ENCODE measurements at places on chromosomes 6 and 20.

DNA sequence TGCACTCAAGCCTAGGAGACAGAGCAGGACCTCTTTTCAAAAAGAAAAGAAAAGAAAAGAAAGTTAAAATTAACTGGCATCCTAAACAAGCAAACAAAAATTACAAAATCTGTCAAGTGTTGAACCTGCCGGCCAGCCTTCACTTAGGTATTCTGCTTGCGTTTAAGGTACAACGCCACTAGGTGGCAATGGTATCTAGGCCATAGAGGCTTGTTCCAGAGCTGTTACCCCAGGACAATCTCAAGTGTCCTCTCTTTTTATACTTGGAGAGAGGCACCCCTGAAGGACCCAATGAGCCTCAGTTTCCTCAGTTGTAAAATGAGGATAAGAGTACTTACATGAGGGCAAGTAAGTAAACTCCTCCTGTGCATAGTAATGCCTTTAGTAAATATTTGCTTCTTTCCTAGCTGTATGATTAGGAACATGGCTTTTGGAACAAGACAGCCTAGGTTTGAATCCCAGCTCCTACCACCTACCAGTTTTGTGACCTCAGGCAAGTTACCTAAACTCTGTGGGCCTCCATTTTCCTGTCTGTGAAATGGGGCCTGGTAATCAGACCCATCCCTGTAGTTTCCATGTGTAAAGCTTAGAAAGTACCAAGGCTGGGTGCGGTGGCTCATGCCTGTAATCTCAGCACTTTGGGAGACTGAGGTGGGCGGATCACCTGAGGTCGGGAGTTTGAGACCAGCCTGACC, 5.8 kb upstream of the PACSIN1 start:
- DNase-seq = peak; percentile 26

- DNase-seq = peak; percentile 52
Observed at GRCh38 chr6:35139924-35140638, 1.1 kb downstream of the TCP11 start.

- no peak for DNase-seq
Observed at GRCh38 chr20:25526446-25526845, 58.9 kb downstream of the NINL start.

- DNase-seq = no peak
Observed at GRCh38 chr6:51386347-51386836, 567.7 kb downstream of the TFAP2B start.

GRCh38 chr6:95576218-95576997, 927 bp upstream of the MANEA start:
- peak; percentile 8 for DNase-seq

DNA sequence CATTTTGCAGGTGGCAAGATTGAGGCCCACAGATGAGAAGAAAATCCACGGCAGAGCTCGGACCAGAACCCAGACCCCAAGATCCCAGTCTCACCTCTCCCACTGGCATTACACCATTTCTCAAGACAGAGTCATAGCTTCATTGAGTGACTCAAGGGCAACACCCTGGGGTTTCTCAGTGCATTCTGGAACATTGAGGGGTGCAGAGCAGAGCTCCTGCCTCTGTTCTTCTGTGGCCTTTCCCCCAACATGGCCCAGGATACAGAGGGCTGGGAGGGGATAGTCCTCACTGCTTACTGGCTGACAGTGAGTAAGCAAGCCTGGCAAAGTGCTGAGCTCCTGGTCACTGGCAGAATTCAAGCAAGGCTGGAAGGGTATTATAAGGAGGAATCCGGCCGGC, 74.0 kb downstream of the MDGA1 start:
- DNase-seq = no peak

DNA sequence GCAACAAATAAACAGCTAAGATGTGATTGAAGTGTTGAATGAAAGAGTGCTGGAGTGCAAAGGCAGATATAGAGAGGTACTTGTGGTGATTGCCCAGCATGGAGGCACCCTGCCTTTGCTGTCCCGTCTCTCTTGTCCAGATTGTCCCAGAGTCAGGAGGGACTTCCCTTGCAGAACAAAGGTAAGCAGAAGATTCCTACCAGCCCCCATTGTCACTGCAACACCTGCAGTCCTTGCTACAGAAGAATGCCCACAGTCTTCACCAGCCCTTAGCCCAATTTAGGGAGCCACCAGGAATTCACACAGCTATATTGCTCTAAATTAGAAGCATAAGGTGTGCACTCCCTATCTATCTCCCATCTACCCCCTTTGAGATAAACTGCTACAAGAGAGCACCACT, 491.8 kb downstream of the KIF16B start:
- DNase-seq = no peak

DNA sequence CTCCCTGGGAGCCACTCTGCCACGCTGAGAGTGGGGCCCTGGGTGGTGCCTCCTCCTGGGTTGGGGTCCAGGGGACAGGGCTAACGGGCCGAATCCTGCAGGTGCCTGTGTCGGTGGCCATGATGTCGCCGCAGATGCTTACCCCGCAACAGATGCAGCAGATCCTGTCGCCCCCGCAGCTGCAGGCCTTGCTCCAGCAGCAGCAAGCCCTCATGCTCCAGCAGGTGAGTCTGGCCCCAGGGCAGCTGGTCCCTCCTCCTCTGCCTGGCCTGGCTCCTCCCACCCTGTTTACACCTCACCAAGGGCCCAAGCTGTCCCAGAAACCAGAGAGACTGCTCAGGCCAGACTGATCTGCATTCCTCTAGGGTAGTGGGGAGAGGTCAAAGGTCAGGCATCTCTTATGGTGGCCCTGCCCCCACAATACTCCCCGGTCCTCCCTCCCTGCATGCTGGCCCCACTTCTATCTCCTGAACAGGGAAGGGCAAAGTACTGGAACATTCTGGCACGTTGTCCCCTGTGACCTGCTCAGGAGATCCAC, 38.6 kb downstream of the FOXP4 start:
- DNase-seq = no peak

- DNase-seq = no peak
Observed at GRCh38 chr20:4766631-4767030, 44.9 kb downstream of the PRND start.

DNA sequence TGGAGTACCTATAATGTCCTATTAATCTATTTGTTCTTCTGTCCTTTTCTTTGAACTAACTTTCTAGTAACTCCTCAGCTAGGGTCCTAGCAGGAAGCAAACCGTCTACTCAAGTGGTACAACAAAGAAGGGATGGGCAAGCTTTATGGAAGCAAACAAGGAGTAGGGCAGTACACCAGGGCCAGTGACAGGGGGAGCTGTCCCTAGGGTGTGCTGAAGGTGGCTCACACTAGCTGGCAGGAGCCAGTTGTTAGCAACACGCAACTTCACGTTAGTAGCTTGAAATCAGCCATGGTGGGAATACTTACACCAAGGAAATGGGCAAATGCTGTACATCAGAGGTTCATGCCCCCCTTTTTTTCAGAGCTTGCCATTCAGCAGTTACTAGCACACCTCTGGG, 74.0 kb upstream of the EYA2 start:
- DNase-seq = no peak

DNA sequence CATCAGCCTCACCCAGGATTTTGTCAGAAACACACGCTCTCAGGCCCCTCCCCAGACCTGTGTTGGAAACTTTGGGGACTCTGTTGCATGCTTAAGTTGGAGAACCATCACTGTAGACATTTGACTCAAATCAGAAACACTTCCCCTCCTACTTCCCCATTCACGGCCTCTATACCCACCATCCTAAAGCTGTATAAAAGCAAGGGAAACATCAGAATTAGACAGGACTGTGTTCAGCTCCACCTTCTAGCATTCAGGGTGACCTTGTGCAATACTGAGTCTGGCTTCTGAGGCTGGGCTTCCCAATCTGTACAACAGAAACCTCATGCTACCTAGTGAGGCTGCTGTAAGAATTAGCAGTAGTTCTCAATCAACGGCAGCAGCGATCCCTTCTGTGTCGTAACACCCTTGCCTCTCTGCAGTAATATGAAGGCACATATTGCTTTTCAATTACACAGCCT, 252.3 kb downstream of the LY86 start:
- no peak for DNase-seq

GRCh38 chr20:35618263-35619131, 2.9 kb downstream of the SPAG4 start:
- DNase-seq = no peak

DNA sequence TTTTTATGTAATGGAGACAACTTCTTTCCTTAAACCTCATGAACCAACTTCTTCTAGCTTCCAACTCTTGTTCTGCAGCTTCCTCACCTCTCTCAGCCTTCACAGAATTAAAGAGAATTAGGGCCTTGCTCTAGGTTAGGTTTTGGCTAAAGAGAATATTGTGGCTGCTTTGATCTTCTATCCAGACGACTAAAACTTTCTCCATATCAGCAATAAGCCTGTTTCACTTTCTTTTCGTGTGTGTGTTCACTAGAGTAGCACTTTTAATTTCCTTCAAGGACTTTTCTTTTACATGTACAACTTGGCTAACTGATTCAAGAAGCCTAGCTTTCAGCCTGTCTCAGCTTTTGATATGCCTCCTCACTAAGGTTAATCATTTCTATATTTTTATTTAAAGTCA, 596.1 kb upstream of the NRSN1 start:
- DNase-seq = no peak

- DNase-seq = no peak
Observed at GRCh38 chr20:58998656-58999055, 8.4 kb downstream of the CTSZ start.

DNA sequence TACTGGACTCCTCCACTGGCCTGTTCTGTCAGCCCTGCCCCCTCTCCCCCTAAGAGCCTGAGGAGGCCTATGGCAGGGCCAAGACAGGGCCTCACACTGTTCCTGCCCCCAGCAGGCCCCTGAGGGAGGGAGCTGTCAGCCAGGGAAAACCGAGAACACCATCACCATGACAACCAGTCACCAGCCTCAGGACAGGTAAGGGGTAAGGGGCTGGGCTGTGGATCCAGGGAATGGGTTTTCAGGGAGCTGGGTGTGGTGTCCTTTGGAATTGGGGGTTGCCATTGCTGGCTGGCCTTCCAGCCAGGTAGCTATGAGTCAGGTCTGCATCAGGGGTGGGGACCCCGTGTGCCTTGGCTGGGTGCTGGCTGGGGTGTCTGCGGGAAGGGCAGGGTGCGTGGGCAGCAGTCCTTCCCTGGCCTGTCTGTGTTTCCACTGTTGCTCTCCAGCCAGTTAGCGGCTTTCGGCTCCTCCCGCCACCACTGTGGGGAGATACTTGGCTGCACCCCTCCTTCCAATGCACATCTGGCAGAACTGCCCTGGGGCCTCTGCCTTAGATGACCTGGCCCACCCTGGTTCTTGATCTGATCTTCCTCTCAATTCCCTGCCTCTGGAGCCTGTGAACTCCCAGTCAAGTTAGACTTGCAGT, 3.9 kb downstream of the SLC29A1 start:
- DNase-seq = no peak

GRCh38 chr6:139107051-139107450, 27.8 kb upstream of the HECA start:
- DNase-seq = no peak

GRCh38 chr6:56699066-56699654, 56.5 kb upstream of the DST start:
- DNase-seq = peak; percentile 11

DNA sequence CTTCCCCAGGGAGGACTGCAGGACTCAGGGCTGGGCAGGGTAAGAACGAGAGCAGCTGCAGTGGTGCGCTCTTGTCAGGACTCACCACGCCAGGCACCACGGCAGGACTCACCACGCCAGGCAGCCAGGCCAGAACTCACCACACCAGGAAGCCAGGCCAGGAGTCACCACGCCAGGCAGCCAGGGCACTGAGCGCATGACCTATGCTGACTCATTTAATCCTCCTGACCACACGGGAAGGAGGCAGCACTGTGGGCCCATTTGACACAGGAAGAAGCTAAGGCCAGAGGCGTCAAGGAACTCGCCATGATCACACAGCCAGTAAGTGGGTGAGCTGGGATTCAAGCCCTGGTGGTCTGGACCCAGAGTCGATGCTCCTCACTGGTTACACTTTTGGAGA, 189.3 kb downstream of the PREX1 start:
- DNase-seq = no peak

DNA sequence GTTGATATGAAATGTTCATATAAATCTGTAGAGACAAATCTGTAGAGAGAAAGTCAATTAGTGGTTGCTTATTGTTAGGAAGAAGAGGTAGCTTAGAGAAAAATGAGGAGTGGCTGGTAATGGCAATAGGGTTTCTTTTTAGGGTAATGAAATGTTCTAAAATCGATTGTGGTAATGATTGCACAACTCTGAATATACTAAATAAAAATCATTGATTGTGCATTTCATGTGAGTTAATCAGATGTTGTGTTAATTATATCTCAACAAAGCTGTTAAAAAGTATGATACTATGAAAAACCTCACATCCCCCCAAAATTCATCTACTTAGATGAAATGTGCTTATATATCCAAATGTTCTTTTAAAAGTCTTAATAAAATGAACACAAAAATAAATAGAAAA, 84.2 kb downstream of the CEP57L1 start:
- no peak for DNase-seq

DNA sequence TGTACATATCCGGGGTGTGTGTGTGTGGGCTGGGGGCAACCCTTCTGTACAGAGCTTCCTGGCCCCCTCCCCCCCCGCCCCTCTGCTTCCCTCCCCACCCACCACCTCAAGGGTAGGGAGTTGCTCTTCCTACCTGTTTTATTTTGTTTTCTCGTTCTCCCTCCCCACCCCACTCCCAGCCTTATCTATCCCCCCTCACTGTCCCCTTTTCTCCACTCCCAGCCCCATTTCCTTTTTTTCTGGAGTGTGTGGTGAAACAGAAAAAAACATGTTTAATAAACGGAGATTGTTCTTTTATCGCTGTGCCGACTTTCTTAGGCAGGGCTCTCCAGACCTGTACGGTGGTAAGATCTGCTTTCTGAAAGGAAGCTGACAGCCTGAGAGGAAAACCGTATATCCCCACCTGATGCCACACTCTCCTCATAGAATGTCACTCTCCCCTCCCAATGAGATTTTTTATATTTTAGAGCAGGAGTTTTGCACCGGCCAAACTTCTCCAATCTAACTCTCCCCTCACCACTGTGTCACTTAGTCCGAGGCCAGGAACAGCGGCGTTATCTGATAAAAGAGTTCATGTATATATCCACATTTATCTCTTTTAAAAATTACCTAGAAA, 875 bp upstream of the ZBTB9 start:
- no peak for DNase-seq

DNA sequence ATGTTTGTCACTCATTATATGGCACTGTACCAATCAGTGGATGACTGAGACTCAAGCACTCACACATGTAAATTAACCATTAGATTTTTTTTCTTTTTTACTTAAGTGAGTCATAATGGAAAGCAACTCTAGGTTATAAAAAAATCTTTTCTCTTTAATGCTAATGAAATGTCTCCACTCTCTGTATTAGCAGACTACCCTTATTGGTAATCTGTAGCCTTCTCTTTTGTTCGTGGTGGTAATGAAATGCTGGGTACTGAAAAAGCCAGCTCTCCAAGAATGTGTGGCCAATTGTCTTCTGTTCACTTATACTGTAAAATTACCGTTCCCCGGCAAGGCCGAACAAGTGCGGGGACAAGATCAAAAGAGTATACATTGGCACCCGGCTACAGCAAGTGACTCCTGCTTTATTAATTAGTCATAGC, 69.0 kb downstream of the AFG1L start:
- no peak for DNase-seq

DNA sequence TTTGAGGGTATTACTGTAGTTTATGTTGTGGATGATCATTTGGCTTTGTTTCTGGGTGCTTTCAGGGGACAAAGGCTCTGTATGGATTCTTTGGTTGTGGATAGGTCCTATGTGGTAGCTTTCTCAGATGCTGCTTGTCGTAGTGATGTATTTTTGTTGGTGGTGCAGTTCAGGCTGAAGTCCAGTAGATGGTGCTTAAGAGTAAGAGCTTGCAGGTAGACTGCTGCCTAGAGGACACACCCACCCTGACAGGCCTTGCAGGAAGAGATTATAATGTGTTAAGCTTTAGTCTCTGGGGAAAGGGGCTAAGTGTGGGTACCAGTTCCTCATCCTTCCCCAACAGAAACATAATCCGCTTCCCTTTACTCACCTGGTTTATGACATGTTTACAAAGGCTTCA, 62.6 kb upstream of the ADGRB3 start:
- peak; percentile 44 for DNase-seq
